GM23248 (cell line): ENCODE measurements at places on chromosomes 16 and 17.

DNA sequence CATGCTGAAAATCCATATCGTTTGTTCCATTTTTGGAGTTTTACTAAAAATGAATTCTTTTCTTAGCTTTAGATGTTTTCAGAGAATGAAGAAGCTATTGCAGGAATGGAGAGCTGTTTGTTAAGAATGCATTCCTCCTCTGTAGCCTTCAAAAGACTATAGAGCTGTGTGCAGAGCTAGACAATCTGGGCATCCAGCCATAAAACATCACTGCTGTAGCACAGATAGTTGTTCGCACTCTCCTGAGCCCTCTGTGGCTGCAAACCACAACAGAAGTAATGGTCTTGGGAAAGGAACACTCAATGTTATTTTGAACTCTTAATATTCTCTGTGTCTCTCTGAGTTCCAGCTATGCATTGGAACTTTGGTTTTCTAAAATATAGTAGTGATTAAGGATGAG is 4.9 kb downstream of the TNRC6C start:
- DNase-seq: peak; percentile 91

- peak; percentile 91 for DNase-seq
These were observed 175.2 kb upstream of the SALL1 start for GRCh38 chr16:51326131-51326856.

GRCh38 chr17:80850817-80851216 is 140.8 kb upstream of the CHMP6 start:
- DNase-seq: no peak

- no peak for DNase-seq
These were observed 104.1 kb downstream of the CDH13 start for GRCh38 chr16:82730901-82731300.

GRCh38 chr16:31301708-31302400 is 42.1 kb downstream of the ITGAM start:
- DNase-seq: peak; percentile 39

DNA sequence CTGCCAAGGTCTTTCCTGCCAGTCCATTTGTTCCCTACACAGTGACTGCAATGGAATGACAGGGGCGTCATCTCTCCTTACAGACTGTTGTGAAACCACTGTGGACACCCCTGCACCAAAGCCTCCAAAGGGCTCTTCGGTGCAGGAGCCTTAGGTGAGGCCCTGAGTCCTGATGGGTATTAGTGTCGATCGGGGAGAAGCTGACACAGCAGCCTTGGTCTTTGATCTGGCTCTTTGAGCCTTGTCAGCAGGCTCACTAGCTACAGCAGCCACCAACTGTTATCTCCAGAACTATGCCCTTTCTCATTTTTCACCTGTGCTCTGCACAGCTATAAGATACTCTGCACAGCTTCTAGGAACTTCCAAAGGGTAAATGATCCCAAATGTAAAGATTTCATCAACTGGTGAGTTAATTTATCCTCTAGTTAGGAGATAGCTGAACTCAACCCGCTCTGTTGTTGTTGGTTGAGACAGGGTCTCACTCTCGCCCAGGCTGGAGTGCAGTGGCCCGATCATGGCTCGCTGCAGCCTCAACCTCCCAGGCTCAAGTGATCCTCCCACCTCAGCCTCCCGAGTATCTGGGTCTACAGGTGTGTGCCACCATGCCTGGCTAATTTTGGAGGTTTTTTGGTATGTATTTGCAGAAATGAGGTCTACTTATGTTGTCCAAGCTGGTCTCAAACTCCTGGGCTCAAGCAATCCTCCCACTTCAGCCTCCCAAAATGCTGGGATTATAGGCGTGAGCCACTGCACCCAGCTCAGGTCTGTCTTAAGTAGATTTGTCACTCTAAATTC is 19.7 kb downstream of the G6PC1 start:
- DNase-seq: no peak

DNA sequence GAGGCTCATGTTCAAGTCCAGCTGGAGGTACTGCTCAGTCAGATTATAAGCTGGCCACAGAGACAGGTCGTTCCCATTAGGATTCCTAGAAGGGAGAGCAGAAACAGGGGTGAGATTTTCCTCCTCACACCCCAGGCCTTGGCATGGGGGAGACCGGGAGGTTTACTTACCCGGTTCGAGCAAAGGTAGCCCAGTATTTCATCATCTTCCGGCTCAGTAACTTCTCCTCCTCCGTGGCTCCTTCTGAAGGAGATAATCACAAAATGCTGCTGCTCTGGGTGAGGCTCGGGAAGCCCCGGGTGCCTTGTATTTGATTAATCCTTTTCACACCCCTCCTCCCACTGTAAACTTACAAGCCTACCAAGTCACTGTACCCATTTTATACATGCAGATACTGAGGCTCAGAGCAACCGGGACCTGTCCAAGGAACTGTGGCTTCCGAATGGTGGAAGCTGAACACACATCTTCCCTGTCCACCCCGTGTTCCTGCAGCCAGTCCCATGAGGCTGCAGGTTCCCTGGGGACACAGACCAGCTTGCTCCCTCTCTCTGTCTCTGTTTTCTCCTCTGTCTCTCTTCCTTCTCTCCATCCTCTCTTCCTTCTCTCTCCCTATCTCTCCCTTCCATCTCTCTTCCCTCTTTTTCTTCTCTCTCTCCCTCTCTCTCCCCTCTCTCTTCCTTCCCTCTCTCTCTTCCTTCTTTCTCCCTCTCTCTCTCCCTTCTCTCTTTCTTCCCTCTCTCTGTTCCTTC is 13.9 kb upstream of the CES1 start:
- no peak for DNase-seq

DNA sequence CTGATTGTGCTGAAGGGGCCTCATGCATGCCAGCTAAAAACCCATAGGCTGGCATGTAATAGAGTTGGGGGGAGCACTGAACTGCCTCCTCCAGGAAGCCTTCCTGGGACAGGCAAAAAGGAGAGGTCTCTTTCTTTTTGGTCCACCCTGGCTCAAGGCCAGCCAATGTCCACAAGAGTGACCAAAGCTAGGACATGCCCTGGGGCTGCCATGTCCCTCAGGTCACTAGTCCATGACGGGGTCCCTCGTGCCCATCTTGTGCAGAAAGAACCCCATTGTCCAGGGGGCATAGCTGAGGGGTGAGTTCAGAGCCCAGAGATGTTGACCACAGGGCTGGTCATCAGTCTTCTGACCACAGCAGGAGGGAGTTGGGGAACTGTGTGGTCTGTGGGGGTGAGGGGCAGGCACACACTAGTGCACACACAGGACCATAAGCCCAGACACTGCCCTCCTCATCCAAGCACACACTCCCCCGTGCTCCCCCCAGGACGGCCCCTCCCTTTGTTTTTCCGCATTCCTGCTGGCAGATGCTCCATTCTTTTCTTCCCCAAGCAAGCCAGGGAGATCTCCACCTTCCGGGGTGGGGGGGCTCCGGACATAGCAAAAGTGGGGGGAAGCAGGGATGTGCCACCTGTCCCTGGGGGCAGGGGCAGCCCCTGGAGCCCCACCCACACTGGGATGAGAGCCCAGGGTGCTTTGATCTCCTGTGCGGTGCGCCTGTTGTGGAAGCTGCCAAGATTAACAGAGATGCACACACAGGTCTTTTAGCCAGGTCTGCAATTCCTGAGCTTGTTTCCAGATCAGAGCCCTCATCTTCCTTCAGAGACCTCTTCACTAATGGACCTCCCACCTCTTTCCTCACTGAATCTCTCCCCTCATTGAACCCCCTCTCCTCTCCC is 25.2 kb upstream of the PHB1 start:
- DNase-seq: peak; percentile 29

GRCh38 chr17:1730326-1731193 is 6.1 kb downstream of the WDR81 start:
- peak; percentile 93 for DNase-seq

DNA sequence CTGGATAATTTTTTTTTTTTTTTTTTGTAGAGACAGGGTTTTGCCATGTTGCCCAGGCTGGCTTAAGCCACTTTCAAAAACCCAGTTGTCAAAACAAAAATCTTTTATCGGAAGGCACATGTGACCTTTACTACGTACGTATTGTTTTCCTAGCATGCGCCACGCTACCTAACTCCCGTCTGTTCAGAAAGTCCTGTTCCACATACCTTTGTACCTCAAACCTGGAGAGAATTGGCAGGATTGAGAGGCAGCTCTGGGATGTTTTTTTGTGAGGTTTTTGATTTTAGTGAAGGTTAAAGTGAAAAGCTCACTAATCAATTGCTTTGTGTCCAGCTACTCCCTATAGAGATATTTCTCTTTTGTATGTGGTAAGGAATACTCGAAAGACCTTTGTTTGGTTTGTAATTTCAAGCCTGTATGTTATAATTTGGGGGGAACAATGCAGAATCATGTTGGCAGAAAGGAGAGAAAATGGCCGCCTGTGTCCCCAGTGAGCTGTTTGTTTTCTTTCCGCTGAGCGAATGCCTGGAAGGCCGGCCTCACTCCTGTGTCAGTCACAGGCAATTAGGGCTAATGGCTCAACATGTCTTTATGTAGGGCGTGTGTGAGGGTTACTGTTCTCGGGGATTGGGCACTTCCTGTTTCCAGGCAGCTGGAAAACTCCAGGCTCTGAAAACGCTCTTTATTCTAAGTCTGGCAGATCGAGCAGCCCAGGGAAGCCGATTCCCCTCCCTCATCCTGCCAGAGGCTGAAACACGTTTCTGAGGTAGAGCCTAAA is 60.8 kb upstream of the CLEC18A start:
- DNase-seq: peak; percentile 63

DNA sequence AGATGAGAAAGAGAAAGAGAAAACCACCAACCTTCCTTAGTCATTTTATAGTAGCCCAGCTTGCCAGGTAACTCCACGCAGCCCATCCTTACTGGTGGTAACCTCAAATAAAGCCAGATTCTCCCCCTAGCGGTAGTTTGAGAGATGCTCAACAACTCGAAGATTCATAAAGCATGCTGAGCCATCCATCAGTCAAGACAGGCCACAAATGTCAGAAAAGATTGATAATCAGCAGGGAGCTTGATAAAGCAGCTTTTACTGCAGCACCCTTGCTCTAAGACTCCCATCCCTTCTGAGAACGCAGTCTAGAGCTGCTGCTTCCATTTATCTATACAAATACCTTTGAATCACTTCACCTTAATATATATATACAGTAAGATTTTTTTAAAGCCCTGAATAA is 451.5 kb upstream of the HSBP1 start:
- DNase-seq: peak; percentile 78
